ENCODE measurements at places on chromosomes 7 and 10.

GRCh38 chr10:124874-125273, 10.4 kb upstream of the ZMYND11 start:
- no peak for DNase-seq

- peak; percentile 70 for DNase-seq
Observed at GRCh38 chr7:100655908-100656674, at the start of gene ACTL6B. Gene ACTL6B, minus strand, starts transcription at chr7:100656448. Its CDS starts 94 bp downstream, at chr7:100656354.

- DNase-seq, result no peak
Observed at GRCh38 chr10:68023292-68023691, 51.8 kb downstream of the HERC4 start.

DNA sequence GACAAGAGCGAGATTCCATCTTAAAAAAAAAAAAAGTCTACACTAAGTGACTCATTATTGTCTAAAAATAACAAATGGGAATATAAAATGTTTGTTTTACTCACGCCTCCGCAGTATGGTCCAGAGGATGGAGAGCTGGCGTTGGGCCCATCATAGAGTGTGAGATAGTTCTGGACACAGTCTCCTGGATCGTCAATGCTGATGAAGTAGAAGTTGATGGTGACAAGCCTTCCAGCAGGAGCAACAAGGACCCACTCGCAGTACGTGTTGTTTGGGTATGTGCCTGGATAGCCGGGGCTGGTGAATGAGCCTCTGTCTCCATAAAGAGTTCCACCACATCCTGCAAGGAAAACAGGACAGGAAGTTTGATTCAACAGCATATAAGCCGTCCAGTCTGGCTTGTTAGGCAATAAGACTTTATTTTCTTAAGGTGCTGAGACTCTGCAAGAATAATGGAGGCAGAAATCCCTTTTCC, 11.5 kb upstream of the RSU1 start:
- DNase-seq, result no peak

DNA sequence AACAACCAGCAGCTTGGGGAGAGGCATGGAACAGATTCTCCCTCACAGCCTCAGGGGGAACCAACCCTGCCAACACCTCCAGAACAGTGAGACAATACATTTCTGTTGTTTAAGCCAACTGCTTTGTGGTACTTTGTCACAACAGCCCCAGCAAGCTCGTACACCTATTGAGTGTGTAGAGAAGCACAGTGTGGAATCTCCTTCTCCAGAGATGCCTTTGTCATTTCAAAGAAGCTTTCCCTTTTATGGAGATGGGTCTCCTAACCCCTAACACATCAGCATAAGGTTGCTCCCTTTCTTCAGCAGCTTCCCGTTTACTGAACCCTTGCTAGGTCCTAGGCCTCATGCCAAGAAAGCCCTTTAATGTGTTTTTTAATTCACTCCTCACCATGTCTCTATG, 60.7 kb upstream of the AGK start:
- no peak for DNase-seq

- peak; percentile 31 for DNase-seq
Observed at GRCh38 chr7:157500171-157500960, 163.6 kb downstream of the DNAJB6 start.

DNA sequence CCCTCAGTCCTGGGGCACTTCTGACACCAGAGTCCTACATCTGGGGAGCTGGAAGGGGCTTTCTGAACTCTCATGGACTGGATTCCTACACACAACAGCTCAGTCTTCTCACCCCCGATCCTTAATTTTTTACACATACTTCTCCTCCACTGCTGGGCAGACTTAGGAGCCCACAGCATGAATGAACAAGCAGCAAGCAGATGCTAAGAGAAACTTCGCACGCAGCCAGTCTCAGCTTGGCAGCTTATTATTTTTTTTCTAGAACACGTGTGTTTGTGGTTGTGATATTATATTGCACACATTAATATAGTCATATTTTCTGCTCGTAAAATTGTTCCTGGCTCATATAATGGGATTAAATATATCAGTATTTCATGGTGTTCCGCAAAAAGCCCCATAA, 50.9 kb upstream of the LOXL4 start:
- DNase-seq, result no peak

DNA sequence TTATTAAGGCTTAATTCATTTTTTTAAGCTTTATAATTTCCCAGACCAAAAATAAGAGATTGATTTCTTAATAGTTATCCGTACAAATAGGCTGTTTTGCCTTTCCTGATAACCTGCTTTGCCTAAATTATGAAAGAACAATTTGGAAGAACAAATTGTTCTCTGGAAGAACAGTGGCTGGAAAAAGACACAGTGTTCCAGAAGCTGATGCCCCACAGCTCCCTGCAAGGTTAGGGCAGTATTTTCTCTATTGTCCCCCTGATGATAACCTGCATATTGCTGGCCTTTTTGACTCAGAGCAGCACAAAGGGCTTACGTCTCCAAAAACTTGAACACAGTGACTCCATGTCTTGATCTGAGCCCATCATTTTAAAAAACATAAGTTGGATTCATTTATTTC, 151.5 kb downstream of the CSTF2T start:
- DNase-seq, result no peak

- DNase-seq, result no peak
Observed at GRCh38 chr7:157267516-157267915, 69.3 kb upstream of the DNAJB6 start.
